ENCODE measurements at places on chromosomes 2 and 18.

- no peak for DNase-seq
These were observed 577.8 kb upstream of the NXPH2 start for GRCh38 chr2:139357972-139358371.

DNA sequence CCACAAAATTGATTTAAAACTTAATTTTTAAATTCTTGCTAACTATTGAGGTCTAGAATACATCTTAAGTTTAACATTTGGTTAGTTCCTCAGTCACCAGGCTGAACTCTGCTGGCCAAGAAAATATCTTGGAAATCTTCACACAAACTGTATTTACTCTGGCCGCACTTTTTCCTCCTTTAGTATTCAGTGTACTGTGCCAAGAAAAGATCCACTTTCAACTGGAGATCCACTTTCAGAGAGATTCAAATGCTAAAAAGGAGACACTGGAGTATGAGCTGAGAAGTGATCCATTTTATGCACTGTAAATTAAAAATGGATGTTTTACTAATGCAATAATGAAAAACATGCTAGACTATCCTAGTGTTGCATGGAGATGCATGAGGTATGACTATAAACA is 98.1 kb downstream of the ANTXR1 start:
- DNase-seq, result no peak

DNA sequence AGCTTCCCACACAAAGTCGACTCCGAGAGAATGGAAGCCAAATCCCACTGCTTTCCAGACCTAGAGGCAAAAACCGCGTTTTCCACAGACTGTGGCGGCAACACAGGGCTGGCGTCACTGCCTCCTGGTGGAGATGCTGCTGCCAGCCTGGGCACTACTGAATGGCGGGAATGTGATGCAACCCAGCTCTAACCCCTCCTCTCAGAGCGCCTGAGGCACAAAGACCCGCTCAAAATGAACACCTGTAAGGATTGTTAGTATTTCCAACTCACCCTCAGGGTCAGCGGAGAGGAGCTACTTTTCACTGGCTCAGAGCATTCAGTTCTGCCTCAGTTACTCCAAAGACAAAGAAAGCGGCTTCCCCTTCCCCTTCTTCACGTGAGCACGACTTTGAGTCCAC is 548.0 kb upstream of the SALL3 start:
- DNase-seq, result no peak

DNA sequence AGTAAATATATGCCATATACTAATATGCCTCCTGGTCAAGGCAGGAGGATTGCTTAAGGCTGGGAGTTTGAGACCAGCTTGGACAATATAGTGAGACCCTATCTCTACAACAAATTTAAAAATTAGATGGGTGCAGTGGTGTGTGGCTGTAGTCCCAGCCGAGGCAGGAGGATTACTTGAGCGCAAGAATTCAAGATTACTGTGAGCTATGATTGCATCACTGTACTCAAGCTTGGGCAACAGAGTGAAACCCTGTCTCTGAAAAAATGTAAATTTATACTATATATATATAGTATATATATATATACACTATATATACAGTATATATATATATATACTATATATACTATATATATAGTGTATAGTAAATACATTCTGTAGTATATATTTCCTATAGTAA is 30.0 kb upstream of the NPC1 start:
- no peak for DNase-seq

GRCh38 chr2:48445091-48445725 is 84.7 kb upstream of the STON1 start:
- no peak for DNase-seq

- DNase-seq, result no peak
These were observed 23.8 kb upstream of the TEX44 start for GRCh38 chr2:231568785-231569435.

DNA sequence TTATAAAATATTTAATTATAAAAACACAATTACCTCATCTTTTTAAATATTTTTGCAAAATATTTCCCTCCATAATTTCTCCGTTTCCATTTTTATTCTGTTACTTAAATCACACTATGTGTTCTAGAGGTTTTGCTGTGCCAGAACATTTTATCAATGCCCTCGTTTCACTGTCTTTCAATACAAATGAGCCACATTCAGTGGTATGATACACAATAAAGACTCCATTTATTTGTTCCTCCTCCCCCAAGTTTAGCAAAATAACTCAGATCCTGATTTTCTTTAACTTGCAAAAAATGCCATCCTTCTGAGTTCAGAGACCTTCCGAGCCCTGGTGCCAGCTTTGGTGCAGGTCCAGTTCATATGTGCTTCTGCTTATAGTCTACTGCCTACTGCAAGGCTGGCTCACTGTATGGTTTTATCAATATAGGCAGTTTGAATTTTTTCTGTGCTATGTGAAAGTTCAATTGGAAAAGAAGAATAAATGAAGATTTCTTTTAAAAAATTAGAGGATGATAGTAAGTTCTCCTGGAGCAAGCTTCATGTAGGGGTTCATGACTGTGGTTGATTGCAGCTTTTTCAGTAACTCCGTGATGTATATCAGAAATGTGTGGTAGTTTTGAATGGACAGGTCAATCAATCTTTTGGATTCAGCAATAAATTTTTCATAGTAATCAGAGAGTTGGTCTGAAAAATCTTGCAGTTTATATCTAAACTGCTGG is 42.5 kb downstream of the APOB start:
- DNase-seq, result no peak

GRCh38 chr2:73163483-73164367 is 38.6 kb upstream of the NOTO start:
- DNase-seq, result peak; percentile 87

DNA sequence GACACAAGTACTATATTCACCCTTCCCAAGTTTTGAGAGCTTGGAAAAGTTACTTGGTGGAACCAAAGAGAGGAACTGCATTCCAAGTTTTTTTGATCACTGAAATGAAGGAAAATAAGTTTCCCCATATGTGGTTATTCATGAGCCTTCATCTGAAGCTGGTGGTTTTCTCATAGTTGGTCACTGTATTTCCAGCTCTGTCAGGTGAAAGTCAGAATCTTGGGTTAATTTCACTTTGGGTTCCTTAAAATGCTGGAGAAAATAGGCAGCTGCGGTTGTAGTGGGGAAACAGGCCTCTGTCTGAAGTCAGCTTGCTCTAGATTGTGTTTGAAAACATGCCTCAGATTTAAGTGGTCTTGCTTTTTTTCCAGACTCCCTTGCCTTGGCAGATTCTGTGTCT is 200.5 kb downstream of the HRH4 start:
- DNase-seq, result no peak
